Motor neuron (in vitro differentiated cells): ENCODE measurements at places on chromosomes 5 and 9.

DNA sequence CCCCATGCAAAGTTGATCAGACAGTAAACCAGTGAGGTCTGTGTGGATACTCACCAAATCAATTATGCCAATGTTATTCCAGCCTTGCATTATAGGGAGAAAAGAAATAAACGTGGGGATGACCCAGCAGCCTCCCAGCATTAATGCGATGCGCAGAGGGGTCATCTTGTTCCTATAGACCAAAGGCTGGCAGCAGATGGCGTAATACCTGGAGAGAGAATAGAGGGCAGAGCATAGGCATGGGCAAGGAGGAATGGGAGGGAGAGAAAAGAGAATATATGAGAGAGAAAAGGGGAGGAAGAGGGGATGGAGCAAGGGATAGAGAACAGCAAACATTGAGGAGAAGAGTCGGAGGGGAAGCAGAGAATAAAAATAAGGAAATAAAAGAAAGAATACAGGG lies 131.2 kb downstream of the HTR4 start:
- ATAC-seq: no peak

GRCh38 chr9:136867480-136867879 lies 1.4 kb upstream of the EDF1 start:
- ATAC-seq: no peak

DNA sequence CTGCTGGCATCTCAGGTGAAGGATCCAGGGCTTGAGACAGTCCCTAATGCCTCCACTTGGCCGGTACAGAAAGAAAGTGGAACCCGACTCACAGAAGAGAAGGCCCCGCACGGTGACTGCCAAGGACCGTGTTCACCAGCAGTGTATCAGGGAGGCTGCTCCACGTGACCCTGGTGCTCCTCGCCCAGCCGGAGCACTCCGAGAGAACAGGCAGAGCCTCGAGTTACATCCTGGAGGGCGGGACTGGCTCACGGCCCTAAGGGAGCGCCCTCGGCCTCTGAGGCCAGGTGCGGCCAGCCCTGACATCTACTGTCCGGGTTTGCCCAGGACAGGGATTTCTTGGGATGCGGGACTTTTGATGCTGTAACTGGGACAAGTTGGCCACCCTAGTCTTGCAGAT lies 104.0 kb upstream of the SARDH start:
- ATAC-seq: no peak

DNA sequence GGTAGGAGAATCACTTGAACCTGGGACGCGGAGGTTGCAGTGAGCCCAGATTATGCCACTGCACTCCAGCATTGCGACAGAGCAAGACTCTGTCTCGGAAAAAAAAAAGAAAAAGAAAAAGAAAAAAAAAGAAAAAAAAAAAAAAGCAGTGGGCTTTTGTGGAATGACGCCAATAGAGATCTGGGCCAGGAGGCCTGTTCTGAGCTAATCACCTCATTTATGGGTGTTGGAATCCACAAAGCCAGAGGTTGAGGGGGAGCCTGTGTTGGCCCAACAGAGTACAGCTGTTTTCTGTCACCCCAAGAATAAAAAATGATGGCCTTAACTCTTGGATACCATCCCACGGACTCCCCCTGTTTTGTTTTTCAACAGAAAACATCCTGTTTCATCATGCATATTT lies 18.5 kb downstream of the OSTF1 start:
- ATAC-seq: no peak

DNA sequence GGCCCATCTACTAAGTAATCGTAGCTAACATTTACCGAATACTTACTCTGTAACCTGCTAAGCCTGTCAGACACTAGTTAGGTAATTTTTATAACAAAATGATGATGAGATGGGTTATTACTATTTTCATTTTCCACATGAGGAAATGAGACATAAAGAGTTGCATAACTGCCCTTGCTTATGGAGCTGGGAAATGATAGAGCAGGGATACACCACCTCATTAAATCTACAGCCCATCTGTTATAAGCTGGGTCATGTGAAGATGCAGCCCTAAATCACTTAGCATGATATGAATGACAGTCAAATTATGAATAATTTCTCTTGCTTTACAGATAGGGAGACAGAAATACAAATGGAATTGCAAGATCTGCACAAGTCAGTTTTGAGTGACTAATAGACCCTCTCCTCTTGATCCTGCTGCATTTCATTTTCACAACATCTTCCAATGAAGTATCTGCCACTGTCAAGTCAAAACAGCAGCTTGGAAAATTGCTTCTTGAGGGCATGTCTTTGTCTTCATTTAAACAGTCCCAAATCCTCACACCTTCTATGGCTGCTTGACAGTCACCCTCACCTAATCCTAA lies 364.7 kb downstream of the PRELID2 start:
- ATAC-seq: no peak

DNA sequence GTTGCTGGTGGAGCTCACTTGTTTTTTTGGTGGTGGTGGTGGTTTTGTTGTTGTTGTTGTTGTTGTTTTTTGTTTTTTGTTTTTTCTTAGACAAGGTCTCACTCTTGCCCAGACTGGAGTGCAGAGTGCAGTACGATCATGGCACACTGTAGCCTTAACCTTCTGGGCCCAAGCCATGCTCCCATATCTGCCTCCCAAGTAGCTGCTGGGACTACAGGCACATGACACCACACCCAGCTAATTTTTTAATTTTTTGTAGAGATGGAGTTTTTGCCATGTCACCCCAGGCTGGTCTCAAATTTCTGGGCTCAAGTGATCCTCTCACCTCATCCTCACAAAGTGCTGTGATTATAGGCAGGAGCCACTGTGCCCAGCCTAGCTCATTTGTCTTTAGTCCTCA lies 53.5 kb downstream of the NUP214 start:
- ATAC-seq: no peak

- ATAC-seq: no peak
Measured at GRCh38 chr5:66358741-66359140, 214.6 kb downstream of the SREK1 start.

- ATAC-seq: no peak
Measured at GRCh38 chr9:137244486-137245449, 3.7 kb downstream of the TUBB4B start.

DNA sequence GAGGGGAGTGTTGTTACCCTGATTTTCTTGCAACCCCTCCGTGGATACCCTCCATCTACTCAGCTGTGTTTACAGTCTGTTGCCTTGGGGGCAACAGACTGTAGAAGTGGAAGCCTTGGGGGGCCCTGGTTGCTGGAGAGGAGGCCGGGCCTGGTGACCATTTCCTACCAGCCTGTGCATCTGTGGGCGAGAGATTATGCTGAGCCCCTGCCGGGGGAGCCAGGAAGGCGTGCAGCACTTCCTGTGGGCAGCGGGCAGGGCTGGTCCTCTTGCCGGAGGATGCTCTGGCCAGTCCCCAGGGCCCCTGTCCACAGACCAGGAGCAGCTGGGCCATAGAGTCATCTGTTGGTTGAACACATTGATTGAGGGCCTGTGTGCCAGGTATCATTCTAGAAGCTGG lies 11.1 kb downstream of the ERGIC1 start:
- ATAC-seq: no peak

GRCh38 chr5:107023732-107024131 lies 647.0 kb downstream of the EFNA5 start:
- ATAC-seq: no peak

GRCh38 chr9:7125231-7125630 lies 367.5 kb downstream of the KDM4C start:
- ATAC-seq: no peak

- no peak for ATAC-seq
Measured at GRCh38 chr9:74496406-74496805, 729 bp upstream of the RORB start.

GRCh38 chr5:121630402-121630801 lies 221.3 kb upstream of the FTMT start:
- ATAC-seq: peak; percentile 22

GRCh38 chr5:151153766-151154272 lies 3.8 kb downstream of the ANXA6 start:
- no peak for ATAC-seq

DNA sequence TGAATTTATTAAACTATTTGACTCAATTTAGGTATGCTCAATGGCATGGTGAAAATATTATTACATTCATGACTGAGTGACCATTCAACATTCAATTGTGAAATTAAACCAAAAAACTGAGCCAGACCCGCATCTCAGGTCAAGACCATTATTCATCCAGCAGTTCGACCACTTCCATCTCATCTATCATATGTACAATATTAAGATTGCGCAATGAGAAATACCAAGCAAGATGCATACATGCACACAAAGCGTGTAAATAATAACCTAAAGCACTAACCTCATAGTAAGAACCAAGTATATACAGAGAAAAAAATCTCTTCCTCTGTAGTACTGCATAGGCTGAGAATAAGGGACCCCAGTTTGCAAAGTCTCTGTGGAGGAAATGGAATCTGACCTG lies 310.2 kb downstream of the ADGRV1 start:
- no peak for ATAC-seq

DNA sequence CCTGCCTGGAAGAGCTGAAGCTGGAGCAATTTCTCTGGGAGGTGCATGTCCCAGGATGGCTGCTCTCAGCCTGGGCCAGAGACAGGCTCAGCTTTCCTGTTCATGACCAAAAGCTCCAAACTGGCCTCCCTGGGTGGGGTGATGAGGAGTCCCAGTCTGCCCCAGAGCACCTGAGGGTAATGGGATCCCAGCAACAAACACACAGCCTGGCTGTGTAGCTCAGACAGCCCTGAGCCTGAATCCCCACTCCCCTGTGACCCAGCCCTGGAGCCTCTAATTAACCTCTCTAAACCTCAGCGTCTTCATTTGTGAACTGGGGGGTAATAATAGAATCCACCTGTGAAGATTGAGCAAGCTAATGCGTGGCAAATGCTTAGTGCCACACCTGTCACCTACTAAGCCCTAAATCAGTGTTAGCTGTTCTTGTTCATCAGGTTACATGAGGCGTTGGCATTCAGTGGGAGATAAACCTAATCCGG lies 67.5 kb downstream of the HSPA4 start:
- no peak for ATAC-seq

GRCh38 chr9:93673021-93673838 lies 96.8 kb downstream of the PHF2 start:
- ATAC-seq: peak; percentile 13

DNA sequence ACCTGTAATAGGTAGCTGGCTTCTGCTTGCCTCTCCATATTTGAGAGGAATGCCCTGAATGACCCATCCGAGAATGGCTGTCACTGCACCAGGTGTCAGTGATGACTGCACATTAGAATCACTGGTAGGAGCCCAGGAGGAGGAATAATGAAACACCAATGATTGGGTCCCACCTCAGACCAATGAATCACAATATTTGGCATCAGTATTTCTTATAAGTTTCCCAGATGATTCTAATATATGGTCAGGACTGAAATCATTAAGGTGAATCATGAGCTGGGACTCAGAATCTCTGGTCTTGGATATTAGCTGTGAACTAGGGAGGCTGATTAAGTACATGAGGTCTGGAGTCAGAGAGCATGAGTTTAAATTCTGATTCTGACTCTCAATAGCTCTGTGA lies 23.4 kb downstream of the ARSB start:
- no peak for ATAC-seq

DNA sequence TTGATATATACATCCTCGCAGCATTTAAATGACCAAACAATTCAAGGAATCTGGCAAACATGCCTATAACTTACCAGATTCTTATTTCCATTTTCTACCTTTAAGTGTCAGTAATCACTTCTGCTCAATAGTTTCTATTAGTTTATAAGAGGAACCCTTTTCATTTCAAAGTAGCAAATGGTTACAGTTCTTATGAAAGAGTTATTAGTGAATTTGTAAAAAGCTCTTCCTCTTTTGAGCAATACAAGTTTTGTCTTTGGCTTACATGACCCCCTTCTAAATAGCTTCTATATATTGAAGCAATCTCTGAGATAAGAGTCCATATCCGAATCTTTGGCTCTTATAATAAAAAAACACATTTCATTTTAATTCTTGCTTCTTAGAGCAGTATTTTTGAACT lies 42.0 kb downstream of the ELL2 start:
- ATAC-seq: no peak

- no peak for ATAC-seq
Measured at GRCh38 chr9:123034881-123035510, 1.5 kb downstream of the GPR21 start.

- no peak for ATAC-seq
Measured at GRCh38 chr9:69085569-69086283, 50.2 kb downstream of the FXN start.

- no peak for ATAC-seq
Measured at GRCh38 chr5:165139721-165140120, 1634.3 kb downstream of the MAT2B start.

- ATAC-seq: no peak
Measured at GRCh38 chr9:125845271-125845808, 98.2 kb downstream of the PBX3 start.

- no peak for ATAC-seq
Measured at GRCh38 chr9:77598524-77598923, 49.6 kb downstream of the GNA14 start.
